Activated CD8-positive, alpha-beta T cell treated with anti-CD3 and anti-CD28 coated beads, Interleukin-2, amount 10 ng/mL, durations not matched to agents 7 days and 5 days (primary cell): ENCODE measurements at places on chromosomes 1 and 21. TPM values are rescaled to one million over a fixed set of nuclear protein-coding genes. Genes with fewer than 3 reads are reported as not detected.
A peak's percentile ranks its signal among the peaks of the same experiment; 100 is the strongest.

Gene TMEM51
- total RNA-seq, result 0.23 TPM

Gene RGL1
- 1.4 TPM for total RNA-seq

Gene ARHGAP30
- 277 TPM for total RNA-seq

DNA sequence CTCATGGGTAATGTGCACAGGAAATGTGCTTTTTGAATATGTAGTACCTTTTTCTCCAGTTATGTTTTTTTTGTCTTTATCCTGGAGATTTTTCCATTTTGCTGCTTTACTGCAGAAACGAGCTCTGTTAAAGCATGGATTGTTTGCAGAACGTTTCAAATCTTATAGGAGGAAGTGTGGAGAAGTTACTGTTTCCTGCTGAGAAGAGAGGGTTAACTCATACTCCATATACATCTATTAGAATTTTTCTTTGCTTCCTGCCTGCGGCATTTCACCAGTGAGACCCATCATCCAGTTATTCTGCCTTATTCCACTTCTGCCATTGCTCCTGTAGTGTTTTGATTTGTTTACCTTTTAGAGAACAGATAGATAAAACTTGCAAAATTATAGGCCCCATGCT, 2.0 kb downstream of the RPRD2 start:
- DNase-seq, result no peak

DNA sequence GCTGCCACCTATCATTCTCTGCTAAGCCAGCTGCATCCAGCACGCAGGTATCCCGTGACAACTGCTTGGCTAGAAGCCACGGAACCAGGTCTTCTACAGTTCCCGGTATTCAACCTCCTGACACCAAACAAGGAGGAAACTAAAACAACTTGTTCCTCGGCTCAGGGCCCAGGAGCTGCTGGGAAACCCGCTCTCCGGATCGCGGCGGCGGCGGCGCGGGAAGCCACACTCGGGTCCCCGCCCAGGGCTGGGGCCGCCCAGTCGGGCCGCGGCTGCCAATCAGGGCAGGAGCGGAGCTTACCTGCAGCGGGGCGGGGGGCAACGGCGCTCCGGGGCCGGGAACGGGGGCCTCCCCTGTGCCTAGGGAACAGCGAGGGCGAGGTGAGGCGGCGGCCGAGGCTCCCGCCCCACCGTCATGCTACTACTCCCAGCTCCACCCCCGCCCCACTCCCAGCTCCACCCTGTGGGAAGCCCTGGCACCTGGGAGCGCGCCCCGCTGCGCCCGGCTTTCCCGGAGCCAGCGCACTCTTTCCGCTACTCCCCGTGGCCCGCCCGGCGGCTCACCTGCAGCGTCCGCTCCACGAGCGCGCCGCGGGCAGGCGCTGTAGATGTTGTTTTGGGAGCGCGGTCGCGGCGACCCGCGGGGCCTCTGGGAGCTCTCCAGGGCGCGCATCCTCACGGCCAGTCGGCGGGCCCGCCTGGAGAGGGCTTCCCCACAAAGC, 12.1 kb downstream of the IL24 start:
- DNase-seq, result peak; percentile 47

GRCh38 chr21:14838400-14838799, 226.4 kb downstream of the NRIP1 start:
- no peak for DNase-seq

- no peak for DNase-seq
Measured at GRCh38 chr1:54882519-54882918, 4.5 kb downstream of the DHCR24 start.

- no peak for DNase-seq
Measured at GRCh38 chr1:233356705-233356987, 29.1 kb downstream of the MAP3K21 start.

- DNase-seq, result peak; percentile 74
Measured at GRCh38 chr1:9615316-9616063, 26.8 kb downstream of the TMEM201 start.
